ENCODE measurements at places on chromosomes 4 and X. TPM values are rescaled to one million over a fixed set of nuclear protein-coding genes. Genes with fewer than 3 reads are reported as not detected.
A peak's percentile ranks its signal among the peaks of the same experiment; 100 is the strongest.

- no peaks in the 10 kb centered on the region for H3K27me3 ChIP-seq
- no peak for DNase-seq
- no peaks in the 10 kb centered on the region for H3K36me3 ChIP-seq
Observed at GRCh38 chrX:41931591-41931990, 8.2 kb upstream of the CASK start.

DNA sequence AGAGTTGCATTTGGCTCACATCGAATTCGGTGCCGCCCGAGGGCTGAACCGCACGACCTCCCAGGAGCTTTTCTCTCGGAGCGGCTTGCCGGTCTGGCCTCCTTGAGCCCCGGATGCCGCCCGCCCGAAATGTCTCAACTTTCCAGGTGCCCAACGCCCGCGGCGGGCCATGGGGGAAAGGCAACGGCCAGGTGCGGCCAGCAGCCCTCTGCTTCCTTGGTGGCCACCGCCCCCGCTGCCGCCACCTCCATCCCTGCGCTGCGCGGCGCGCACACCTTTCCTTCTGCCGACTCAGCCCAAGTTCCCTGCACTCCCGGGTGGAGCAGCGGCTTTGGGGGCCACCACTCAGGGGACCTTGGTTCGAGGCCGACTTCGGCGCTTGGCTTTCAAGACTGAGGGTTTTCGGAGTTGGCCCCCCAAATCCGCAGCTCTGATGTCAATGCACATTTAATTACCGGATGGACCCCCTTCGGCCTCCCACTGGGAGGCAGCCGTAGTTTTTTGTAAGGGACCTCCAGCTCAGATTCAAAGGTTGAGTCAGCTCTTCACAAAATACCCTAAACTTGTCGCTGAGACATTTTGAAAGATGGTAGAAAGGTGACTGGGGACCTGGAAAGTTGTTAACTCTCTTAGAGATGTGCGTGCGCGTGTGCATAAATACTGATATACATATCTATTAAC lies 1.1 kb downstream of the AFF2 start:
- peak; percentile 56 for DNase-seq
- H3K36me3 ChIP-seq = no peaks in the 10 kb centered on the region
- H3K27me3 ChIP-seq = no peaks in the 10 kb centered on the region
- H3K4me3 ChIP-seq = peak overlapping the region; percentile 88

The FUNDC1 gene
- 19.8 TPM for total RNA-seq

The DNAAF6 gene
- total RNA-seq = not detected

Data from H9 (cell line).